ENCODE measurements at places on chromosomes 13 and 19. TPM values are rescaled to one million over a fixed set of nuclear protein-coding genes. Genes with fewer than 3 reads are reported as not detected.

- peak; percentile 96 for DNase-seq
These were observed 5.1 kb downstream of the BBC3 start for GRCh38 chr19:47225746-47226425.

The ZNF432 gene
- 14.9 TPM for total RNA-seq

DNA sequence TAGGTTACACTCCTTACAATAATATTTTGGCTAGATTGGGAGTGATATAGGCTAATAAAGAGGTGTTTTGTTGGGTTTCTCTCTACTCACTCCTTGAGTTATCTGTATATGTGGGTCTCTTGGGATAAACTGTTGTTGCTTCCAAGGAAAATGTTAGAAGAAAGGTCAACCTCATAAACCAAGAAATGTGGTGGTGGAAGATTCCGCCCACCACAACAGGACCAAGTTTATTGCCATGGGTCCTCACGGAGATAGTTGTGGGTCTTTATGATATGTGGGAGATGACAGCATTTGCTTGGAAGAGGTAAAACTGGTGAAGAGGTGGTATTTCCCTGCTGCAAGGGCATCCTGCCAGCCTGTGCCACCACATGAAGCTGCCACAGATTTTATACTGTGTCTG, 259.6 kb downstream of the DCLK1 start:
- no peak for DNase-seq

The TEX101 gene
- not detected for total RNA-seq

DNA sequence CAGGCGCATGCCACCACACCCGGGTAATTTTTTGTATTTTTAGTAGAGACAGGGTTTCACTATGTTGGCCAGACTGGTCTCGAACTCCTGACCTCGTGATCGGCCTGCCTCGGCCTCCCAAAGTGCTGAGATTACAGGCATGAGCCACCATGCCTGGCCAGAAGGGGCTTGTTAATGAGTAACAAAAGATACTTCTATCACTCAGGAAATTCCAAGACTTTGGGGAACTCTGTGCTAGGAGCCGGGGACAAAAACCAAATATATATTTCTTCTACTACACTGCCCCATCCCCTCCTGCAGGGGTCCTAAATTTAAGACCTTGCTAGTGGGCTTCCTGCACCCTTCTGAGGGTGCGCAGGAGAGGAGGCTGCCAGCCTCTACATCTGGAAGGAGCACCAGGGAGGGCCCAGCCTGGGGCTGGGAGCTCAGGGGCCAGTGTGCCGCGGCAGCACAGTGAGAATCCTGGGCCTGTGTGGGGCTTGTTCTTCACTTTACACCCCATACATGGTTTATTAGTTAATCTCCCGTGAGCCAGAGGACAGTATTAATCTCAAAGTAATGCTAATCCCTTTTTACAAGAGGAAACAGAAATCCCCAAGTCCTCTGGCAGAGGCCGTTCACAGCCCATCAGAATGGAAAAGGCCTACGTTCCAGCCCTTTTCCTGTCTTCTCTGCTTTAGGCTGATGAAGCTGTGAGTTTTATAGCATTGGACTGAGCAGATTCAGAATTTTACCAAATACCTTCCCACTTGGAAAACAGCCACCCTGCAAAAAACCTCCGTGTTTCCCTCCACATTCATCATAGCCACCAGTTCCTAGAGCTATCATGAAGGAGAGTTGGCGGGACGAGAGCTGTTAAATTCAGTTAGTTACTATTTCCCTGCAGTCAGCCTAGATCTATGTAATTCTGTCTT, 44.4 kb upstream of the NPAS1 start:
- DNase-seq, result no peak

GRCh38 chr13:106533101-106533942, 2.1 kb downstream of the EFNB2 start:
- peak; percentile 92 for DNase-seq

The ZNF625 gene
- 16.9 TPM for total RNA-seq

DNA sequence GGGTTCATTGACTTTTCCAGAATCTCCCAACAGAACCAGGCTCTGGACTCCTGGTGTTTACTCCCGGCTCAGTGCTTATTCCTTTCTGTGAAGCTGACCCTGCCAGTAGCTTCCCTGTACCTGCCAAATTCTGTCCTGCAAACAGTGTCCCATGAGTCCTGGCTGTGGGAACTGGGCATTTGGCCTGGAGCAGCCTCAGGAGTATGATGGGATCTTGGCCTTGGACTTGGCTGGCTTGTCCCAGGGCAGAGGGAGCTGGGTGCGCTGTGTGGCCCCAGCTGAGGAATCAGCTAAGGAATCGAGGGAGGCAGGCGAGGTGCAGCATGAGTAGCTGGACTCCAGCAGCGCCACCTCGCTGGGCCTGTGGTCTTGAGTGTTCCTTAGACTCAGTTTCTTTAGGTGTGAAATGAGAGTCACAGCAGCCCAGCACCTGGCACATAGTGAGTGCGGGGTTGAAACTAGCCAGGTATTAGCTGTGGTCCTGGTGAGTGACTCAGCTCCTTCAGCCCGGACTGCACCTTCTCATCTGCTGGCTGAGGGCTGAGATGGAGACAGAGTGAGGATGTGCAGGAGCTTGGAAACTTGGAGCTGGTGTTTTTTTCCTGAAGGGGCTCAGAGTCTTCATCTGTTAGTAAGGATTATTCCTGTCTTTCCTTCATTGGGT, 10.4 kb downstream of the CLASRP start:
- no peak for DNase-seq

DNA sequence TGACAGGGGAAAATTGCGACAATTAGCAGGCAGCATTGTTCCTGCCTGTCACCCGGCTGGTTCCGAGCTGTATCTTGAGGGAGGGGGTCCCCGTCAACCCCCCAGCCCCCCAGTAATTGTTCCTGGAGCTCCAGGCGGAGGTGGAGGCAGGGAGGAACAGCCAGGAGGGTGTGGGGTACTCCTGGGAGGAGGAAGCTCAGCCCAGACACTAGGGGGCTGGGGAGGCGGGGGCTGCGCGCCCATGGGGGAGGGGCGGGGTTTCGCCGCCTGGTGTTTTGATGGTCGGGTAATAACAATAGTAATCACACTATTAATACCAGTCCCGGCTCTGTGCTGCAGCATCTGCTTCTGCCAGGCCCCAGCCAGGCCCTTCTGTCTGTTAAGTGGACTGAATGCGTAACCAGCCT, 8.6 kb downstream of the NPAS1 start:
- no peak for DNase-seq

GRCh38 chr13:45527699-45528462, 63.1 kb downstream of the COG3 start:
- DNase-seq, result no peak

DNA sequence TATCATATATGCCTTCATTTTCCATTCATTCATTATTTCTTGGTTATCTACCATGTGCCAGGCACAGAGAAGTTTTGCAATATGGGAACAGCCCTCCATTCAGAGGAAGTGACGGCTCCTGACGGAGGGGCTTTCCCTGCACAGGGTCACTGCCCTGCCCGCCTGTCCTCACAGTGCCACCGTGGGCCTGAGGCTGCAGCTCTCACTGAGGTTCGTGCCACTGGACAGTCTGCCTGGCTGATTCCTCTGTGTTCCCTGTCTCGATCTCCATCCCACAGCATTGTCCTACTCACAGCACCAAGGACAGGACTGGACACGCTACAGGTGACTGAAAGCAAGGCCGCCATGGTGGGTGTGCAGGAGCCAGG, 92.7 kb downstream of the TSHZ3 start:
- DNase-seq, result no peak

The USPL1 gene
- 36.0 TPM for total RNA-seq

DNA sequence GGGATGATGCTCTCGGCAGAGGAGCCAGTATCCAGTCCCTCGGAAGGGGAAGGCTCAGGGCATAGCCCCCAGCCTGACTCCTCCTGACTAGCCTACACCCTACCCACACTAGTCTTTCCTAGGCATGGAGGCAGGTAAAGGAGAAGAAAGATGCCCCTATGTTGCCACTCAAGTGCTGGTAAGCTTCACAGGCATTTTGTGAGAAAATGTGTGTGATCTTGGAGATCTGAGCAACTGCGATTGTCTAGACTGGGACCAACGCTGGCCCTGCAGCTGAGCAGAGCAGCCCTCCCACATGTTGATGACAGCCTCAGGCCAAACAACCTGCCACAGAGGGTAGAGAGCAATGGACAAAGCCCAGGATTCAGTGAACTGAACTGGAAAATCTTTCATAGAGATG, 11.7 kb upstream of the ATP12A start:
- no peak for DNase-seq

- peak; percentile 45 for DNase-seq
These were observed 83.6 kb upstream of the ARHGEF7 start for GRCh38 chr13:111031531-111031961.

GRCh38 chr19:53808710-53809125, 15.4 kb downstream of the NLRP12 start:
- DNase-seq, result peak; percentile 31

GRCh38 chr19:14379294-14380065, 1.8 kb upstream of the ADGRE5 start:
- DNase-seq, result no peak

DNA sequence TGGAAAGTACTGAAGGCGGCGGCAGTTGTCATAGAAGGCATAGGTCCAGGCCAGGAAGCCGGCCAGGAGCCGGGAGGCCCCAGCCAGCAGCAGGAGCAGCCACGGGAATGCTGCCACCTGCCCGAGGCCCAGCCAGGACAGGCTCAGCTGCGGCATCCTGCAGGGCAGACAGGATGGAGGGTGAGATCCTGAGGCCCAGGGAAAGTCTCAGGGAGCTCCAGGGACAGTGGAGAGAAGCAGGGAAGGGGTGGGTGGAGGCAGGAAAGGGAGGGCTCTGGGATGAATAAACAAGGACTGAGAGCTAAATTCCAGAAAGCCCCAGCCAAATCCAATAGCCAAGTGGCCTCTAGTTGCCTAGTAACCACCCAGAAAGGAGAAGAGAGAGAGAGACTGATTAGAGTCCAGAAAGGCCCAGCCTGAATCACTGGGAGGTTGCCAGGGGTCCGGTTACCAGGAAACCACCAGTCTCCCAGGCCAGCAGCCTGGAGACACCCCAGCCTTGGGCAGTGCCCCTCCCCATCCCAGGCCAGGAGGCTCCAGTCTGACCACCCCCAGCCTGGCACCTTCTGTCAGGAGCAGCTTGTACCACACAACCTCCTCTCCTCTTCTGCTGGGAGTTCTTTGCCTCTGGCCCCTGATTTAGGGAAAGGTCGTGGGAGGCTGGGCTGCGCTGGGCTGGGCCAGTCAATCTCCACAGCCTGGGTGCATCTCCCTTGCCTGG, 7.5 kb upstream of the OR10H5 start:
- DNase-seq, result peak; percentile 75

GRCh38 chr13:110684388-110685056, 21.4 kb downstream of the CARS2 start:
- DNase-seq, result no peak

DNA sequence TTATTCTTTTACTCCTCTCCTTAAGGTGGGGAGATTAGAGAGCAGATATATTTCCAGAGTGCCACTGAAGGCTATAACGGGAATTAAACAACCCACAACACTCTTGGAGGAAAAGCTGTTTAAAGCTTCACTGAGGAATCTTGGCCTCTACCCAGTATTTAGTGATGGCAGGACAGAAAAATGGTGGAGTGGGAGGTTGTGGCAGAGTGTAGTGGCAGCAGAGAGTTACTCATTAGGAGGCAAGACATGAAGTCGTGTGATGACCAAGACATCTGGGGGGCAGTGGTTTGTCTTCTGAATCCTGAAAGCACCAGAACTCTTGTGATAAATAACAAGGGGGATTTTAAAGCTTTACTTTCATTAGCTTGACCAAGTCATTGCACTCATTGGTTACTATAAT, 563.5 kb upstream of the SLITRK5 start:
- no peak for DNase-seq

GRCh38 chr19:49716154-49716553, 25.2 kb downstream of the CPT1C start:
- DNase-seq, result no peak

The YJU2 gene
- 14.0 TPM for total RNA-seq

DNA sequence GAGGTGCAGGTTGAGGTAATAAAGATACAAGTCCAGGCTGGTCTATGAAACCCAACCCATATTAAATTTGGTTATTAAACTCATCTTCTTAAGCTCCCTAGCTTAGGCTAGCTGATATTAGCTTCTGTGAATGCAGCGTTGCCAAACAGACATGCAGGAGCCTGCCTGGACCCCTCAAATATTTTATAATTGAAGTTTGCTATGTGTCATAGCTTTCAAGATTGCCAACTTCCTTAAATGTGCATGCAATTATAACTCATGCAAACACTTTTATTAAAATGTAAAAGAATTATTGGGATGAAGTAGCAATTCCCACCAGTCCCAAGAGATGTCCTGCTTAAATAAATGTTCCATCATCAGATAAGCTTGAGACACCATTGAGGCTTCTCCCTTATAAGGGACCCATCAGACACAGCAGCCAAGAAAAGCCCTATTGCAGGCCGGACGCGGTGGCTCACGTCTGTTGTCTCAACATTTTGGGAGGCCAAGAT, 51.3 kb downstream of the MBNL2 start:
- peak; percentile 49 for DNase-seq

- DNase-seq, result no peak
These were observed 196.7 kb upstream of the SLITRK6 start for GRCh38 chr13:85995788-85996418.

- no peak for DNase-seq
These were observed 65.3 kb upstream of the RXFP2 start for GRCh38 chr13:31674051-31674450.

- DNase-seq, result no peak
These were observed 440.9 kb upstream of the KLF12 start for GRCh38 chr13:74574964-74575728.

The ZNF93 gene
- 12.3 TPM for total RNA-seq

DNA sequence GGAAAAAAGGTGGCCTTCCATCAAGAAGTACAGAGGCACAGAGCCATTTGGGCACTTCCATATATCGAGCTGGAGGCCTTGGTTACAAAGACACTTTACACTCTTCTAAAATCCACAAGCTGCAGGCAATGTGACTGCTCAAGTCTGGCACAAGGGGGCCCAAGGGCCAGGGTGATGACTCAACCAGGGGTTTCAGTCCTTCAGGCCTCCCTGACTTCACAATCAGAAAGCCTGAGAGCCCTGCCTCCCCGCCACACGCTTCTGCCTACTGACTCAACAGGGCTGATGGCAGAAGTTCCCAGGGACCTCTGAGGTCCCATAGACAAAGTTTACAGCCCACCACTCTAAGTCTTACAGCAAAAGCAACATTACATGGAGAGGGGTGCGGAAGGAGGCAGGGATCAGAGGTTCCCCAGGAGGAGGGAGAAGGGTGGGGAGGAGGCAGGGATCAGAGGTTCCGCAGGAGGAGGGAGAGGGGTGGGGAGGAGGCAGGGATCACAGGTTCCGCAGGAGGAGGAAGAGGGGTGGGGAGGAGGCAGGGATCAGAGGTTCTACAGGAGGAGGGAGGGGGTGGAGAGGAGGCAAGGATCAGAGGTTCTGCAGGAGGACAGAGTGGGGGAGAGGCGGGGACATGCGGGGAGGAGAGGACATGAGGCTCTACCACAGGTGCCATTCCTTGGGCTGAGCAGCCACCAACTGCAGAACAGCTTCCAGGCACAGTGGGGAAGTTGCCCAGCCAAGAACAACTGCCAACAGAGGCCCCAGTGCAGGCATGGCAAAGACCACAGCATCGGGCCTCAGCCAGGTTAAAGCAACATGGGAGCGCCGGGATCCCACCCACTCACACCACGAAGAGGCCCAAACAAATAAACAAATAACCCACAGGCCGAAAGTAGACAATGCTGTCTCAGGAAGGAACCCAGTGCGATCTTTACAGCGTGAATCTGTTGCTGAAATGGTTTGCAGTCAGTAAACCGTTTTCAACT, 52.0 kb downstream of the SLC7A1 start:
- DNase-seq, result no peak

GRCh38 chr13:75404726-75405125, 77.2 kb downstream of the TBC1D4 start:
- peak; percentile 73 for DNase-seq

- no peak for DNase-seq
These were observed 122.0 kb downstream of the SIPA1L3 start for GRCh38 chr19:38028913-38029510.

GRCh38 chr19:50851620-50852019, 3.1 kb upstream of the KLK3 start:
- no peak for DNase-seq

The ZNF555 gene
- total RNA-seq, result 24.4 TPM
